ENCODE measurements at places on chromosomes 6 and 20. TPM values are rescaled to one million over a fixed set of nuclear protein-coding genes. Genes with fewer than 3 reads are reported as not detected.

C20orf144 gene
- total RNA-seq = not detected

- no peak for DNase-seq
These were observed 14.2 kb downstream of the HINT3 start for GRCh38 chr6:125970760-125971159.

EEF1A2 gene
- total RNA-seq = 0.39 TPM

DNA sequence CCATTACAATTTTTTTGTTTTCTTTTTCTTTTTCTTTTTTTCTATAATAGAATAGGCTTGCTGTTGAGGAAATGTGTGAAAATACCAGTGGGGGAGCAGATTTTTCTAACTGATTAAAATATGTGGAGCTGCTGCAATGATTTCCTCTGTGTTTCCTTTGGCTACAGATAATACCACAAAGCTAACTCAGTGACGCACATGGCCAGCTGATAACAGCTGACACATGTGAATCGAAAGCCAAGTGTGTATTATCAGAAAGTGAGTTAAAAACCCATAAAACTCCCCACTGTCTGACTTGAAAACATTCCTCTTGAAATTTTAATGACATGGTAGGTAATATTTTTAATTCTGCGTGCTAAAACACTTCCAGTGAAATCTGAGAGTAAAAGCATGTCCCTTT is 70.8 kb upstream of the AHI1 start:
- no peak for DNase-seq

SLC32A1 gene
- not detected for total RNA-seq

Data from spleen (tissue), 13 donors.